ENCODE measurements at places on chromosomes 2 and 18.

GRCh38 chr2:47006374-47007222 lies 91.0 kb upstream of the MCFD2 start:
- no peak for DNase-seq

DNA sequence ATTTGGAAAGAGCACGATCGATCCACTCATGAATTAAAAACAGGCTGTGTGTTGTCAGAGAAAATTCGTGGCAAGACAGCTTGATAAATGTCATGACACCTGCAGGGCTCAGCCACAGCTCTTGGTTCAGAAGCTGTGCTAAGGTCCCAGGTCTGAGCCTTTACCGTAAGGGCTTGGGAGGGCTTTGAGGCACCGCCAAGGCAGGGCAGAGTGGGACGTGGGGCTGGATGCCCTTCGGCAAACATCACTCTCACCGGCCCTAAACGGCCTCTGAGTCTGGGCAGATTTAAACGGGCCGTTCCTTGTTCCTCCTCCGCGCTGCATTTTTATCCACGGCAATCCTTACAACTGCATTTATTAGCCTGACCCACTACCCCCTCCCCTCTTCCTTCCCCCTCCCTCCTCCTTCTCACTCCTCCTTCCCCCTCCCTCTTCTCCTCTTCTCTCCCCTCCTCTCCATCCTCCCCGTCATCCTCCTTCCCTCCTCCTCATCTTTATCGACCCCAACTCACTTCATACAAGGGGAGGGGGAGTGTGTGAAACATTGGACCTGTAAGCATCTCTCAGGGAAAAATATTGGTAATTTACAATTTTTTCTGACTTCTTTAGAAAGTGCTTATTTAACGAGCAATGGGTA lies 33.9 kb downstream of the MBP start:
- DNase-seq = no peak

DNA sequence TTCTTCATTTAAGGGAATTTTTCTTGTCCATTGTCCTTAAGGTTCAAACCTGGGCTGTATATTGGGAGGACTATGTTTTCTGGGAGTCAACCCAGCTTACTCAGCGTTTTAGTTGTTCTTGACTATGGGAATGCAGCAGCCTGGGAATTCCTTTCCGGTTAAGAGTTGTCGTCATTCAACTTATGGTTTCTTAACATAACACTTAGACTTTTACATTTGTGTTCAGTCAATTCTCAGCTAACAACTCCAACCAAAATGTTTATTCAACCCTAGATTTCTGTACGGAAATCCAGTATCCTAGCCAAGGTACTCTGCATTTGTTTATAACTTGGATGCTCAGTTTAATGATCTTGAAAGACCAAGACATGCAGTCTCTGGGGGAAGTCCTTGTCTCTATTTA lies 960.9 kb downstream of the CBLN2 start:
- no peak for DNase-seq

DNA sequence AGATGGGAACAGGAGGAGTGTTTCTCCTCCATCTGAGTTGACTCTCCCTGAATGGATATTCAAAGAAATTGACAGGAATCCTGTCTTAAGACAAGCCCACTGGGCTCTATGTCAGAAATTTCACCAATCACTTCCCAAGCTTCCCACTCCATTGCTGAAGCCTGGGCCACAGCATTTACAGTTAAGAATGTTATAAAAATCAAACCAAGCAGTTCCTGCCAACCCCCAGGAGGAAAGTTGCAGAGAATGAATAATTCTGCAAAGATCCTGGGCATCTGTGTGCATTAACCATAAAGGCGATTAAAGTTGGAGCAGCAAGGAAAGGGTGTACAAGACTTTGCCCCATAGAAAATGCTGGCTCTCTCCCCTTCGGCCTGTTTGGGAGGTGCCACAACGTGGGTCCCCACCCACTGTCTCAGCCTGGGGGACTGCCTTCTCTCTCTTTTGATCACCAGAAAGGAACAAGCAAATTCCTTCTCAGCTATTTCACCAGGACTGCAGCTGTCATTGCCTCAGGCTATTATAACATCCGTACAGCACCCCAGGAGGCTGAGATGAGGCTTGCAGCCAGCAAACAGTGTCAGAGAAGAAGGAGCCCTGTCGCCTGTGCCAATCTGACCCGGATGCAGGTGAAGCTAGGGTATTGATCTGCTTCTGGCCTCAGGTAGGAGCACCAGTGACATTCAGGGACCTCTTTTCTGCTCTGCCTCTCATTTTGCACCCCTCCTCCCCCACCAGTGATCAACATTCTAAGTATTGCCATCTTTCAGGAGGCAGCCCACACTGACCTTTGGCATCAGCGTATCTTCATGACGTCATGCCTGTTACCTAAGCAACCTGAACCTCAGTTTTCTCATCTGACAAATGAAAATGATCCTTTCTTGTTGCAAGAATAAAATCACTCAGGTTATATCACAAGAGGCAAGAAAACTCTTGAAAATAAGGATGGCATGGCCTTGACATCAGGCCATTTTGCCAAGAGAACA lies 219.0 kb downstream of the SH3BP4 start:
- no peak for DNase-seq

DNA sequence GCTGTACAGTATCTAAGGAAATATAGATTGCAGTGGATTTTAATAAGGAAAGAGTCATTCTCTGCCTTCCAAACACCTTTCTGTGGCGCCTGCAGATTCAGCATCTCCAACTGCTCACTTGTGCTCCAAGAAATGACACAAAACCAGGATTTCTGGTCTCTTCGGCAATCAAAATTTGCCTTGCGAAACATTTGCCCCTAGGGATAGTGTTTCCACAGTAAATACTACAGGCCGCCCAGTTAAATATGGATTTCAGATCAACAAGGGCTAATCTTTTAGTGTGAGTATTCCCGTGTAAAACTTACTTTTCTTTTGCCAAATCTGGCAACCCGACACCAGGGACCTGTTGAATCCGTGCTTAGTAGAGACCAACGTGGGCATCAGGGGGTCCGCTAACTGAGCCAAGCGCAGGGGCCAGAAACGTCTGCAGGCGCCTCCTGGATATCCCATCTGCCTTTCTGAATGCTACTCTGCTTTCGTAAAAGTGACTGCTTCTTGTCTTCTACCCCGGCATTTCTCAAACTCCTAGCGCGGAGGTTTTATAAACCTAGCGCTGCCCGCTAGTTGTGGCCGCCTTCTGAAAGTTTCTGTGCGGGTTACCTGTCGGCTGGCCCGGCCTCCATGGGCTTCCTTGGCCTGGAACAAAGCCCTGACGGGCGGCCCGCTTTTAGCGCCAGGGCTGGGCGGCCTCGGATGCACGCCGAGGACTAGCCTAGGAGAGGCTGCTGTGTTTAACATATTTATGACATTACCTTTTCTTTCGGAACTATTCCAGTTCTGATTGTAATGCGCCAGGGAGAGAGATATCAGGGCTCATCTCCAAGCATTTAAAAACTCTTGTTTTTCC lies 2.5 kb downstream of the CYP1B1 start:
- no peak for DNase-seq

- DNase-seq = no peak
Measured at GRCh38 chr2:121736140-121736461, 574 bp downstream of the NIFK start.

- no peak for DNase-seq
Measured at GRCh38 chr2:100786985-100787384, 33.0 kb upstream of the NPAS2 start.
